ENCODE measurements at places on chromosomes 5 and 9.

GRCh38 chr9:129719135-129719534, 33.7 kb downstream of the PTGES start:
- no peak for DNase-seq

DNA sequence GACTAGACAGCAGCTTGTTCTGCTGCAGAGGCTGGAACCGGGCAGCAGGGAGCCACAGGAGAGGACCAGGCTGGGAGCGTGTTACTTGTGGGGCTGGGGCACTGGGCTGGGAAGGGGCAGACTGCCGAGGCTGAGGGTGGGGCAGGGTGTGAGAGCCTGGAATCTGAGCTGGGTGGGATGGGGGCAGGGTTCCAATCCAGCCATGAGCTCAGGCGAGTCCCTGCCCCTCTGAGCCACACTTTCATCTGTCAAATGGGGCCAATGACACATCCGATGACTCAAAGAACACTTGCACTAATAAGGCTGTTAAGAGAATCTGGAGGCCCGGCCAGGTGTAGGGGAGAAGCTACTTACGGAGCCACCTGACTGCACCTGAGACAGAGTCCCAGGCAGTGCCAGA, 18.7 kb upstream of the WDR38 start:
- DNase-seq, result no peak

GRCh38 chr5:82234885-82235284, 43.3 kb downstream of the RPS23 start:
- no peak for DNase-seq

- no peak for DNase-seq
Observed at GRCh38 chr5:40391642-40392041, 288.1 kb upstream of the PTGER4 start.

GRCh38 chr5:110054240-110054639, 364.5 kb downstream of the MAN2A1 start:
- no peak for DNase-seq

DNA sequence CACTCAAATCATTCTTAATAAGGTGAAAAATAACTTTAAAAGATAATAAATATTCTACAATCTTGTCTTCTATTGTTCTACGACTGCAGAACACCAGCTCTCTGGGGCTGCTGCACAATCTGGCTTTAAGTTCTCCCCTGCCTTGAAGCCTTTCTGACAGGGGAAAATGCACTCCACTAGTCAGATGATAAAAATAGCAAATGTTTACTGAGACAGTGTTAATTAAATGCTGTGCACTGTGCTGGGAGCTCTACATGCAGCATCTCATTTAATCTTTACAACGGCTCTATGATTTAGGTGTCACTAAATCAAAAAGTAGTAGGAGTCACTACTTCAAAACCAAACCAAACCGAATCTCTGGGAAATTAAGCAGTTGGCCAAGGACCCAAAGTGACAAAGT, 132.7 kb downstream of the SLIT3 start:
- DNase-seq, result no peak

DNA sequence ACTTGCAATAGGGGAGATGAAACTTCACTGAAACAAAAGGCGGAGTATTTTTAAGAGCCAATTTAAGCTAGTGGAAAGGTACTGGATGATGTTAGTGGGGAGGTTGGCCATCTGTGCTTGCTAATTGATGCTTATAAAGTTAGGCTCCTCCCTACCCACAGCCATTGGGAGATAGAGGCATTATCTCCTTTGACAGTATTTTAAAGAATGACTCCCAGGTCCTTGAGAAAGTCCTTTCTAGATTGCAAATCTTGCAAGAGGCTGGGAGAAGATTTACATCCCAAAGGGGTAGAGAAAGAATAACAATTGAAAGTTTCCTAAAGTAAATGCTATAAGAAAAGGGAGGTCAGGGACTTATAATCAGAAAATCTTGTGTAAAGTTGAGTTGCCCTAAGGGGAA, 282.6 kb downstream of the BRINP1 start:
- no peak for DNase-seq

DNA sequence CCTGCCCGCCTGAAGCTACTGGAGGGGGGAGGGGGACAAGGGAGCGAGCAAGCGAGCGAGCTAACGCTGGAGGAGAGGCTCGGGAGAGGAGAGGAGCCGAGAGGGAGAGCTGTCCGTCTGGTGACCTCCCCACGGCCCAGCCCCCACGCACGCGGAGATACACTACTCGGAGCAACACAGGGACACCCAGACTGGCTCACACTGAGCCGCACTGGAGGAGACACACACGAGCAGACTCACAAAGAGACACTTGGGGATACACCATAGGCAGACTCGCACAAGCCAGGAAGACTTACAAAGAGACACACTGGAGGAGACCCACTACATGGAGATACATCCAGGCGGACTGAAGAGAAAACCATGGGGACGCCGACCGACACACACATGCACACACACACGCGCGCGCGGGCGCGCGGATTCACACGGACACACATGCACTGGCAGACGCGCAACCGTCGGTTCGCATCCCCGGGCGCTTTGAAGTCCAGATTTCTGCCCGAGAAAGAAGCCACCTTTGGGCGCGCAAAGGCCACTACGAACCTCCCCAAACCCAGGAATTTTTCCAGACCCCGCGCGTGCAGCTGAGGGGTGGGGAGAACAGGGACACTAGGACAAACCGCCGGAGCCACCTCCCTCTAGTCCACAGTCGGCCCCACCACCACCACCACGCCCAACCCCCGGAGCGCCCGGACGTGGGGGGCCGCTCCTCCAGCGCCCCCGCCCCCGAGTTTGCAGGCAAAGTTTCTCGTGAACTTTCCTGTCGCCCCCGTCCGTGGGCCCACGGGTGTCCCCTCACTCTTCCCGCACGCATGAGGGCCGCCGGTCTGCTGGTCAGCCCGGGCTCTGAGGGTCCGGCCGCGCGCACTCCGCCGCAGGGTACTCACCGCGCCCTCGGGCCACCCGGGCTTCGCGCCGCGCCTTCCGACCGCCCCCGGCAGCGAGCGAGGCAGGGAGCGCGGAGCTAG, 571 bp downstream of the CNTFR start:
- DNase-seq, result no peak

- no peak for DNase-seq
Observed at GRCh38 chr5:97096191-97096590, 46.2 kb downstream of the LIX1 start.

DNA sequence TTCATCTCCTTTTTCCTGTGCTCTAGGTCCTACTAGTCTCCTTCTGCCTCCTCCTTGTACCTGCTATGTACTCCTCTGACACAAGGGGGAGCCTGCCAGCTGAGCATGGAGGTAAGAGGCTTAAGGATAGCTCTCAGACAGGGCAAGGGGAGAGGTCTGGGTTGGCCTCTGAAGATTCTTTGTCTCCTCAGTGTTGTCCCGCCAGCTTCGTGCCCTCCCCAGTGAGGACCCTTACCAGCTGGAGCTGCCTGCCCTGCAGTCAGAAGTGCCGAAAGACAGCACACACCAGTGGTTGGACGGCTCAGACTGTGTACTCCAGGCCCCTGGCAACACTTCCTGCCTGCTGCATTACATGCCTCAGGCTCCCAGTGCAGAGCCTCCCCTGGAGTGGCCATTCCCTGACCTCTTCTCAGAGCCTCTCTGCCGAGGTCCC, 3.8 kb downstream of the CREB3 start:
- DNase-seq, result peak; percentile 51

- no peak for DNase-seq
Observed at GRCh38 chr5:74148321-74148720, 492.2 kb downstream of the ENC1 start.

- DNase-seq, result no peak
Observed at GRCh38 chr9:80175286-80176150, 603.8 kb downstream of the TLE4 start.

GRCh38 chr5:173018358-173018757, 34.8 kb downstream of the ATP6V0E1 start:
- DNase-seq, result no peak

DNA sequence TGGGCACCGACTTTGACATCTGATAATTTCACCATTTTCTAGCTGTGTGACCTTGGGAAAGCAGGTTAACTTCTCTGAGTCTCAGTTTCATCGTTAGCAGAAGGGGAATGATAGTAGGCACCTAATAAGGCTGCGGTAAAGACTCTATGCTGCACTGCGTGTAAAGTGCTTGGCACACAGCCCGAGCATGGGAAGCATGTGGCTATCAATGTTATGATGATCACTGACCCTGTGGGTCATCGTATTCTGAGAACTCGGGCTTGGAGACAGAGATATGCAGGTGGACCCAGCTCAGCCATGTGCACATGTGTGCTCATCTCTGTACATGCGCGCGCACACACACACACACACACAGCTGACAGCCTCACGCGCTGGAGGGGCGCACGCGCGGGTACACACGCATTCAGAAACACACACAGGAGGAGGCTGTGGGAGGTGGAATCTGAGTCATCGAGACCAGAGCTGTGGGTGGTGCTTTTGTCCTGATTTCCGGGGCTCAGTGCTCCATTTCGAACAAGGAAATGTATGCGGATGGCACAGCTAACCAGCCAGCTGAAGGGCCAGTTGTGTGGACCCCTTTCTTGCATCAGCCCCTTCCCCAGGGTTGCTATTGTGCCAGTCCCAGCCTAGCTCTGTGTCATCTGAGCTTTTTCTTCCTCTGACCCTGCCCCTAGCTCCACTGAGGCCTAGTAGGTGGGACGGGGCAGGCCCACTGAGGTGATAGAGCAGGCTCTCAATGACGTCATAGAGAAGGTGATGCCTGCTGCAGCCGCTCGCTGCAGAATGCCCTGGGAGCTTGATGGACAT, 11.1 kb upstream of the ARAP3 start:
- no peak for DNase-seq
